ENCODE measurements at places on chromosomes 3 and 15.

GRCh38 chr3:186024210-186024609, 84.7 kb downstream of the ETV5 start:
- DNase-seq = no peak

- no peak for DNase-seq
Measured at GRCh38 chr3:106699122-106699521, 678.1 kb upstream of the CCDC54 start.

DNA sequence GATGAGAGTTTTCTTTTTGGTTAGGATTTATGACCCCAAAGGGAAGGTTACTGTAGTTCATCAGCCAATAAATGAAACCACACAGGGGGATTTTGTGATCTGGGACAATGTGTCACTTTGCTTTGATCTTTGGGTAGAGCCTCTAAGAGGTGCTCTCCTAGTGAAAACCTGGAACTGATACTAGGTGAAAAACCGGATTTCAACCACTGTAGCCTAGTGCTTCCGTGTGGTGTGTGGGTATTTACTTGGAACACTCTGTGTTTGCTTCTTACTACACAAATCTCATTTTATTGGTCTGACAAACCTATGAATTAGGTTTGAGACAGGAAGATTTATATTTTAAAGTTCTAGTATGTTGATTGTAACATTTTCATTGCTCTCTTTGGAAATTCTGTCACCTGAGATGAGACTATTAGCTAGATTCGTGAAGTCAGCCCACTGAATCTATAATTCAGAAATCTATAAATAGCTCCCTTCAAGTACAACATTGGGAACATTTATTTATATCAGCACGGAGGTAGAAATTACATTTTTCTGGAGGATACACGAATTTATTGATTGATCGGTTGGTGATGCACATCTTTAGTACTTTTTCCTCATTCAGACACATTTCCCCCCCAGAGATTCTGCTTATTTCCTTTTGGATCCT, 119.8 kb downstream of the AKAP13 start:
- no peak for DNase-seq

- no peak for DNase-seq
Measured at GRCh38 chr3:110685630-110686029, 386.0 kb upstream of the NECTIN3 start.

DNA sequence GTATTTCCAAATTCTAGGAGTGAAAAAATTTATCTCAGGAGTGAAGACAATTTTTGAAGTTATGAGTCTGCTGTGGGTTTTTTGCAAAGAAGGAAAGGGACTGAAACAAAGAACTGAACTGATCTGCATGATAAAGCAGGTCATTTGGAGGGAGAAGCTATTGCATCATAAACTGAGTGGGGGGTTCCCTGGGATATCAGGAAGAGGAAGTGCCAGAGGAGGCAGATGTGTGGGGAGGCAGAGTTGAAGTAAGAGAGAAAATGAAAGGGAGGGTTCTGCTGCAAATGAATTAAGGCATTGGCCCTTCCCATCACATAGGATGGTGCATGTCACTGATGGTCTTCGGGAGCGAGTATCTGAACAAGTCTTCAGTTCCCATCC, 379.2 kb downstream of the VPS13C start:
- no peak for DNase-seq

GRCh38 chr3:152742368-152743347, 92.3 kb upstream of the P2RY1 start:
- DNase-seq = no peak

GRCh38 chr3:68988740-68989139, 24.7 kb downstream of the EOGT start:
- no peak for DNase-seq

- no peak for DNase-seq
Measured at GRCh38 chr3:137582484-137582883, 181.6 kb upstream of the SOX14 start.

DNA sequence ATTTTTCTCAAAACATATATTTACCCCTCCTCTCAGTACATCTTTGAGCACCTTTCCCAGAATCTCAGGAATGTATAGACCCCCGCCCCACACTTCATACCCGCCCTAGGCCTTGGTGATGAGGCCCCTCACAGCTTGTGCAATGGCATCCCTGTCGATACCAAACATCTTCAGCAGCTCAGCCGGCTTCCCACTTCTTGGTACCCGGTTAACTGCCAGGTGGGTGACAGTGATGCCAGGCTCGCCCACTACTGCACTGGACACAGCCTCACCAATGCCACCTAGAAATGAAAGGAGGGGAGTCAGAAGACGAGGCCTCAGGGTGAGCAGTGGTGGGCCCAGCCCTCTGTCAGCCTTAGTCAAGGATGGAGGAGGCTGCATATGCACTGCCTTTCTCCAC, 30.2 kb downstream of the TKT start:
- no peak for DNase-seq

DNA sequence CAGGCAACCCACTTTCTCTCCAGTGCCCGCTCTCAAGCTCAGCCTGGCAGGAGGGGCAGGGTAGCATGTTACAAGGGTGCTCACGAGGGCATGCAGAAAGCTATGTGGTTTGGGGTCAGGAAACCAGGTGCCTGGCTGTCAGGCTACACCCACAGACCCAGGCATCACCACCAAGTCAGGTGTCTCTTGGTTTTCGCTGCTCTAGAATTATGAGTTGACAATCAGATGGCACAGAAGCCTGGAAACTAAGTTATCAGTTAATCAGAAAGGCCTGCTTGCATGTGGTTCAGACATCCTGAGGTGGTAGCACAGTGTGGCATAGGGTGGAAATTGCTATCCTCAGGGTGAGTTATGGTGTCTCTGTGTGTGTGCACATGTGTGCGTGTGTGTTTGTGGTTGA, 16.2 kb upstream of the CCR9 start:
- peak; percentile 77 for DNase-seq

DNA sequence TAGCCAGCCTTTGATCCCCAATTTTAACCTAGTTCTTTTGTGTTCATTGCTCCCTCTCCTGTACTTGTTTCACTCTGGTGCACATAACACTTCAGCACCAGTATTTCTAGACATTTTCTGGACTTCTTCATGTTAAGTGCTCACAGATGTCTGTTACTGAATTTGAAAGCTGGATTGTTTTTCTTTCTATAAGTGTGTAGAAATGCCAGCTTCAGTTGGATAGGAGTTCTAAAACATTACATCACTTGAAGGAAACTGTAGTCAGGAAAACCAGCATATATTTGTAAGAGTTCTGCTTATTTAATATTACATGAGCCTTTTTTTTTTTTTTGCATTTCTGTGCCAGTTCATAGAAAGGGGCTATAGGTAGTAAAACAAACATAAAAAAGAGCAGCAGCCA, 21.6 kb downstream of the QTRT2 start:
- no peak for DNase-seq

- no peak for DNase-seq
Measured at GRCh38 chr15:75736256-75736655, 23.6 kb upstream of the CSPG4 start.

DNA sequence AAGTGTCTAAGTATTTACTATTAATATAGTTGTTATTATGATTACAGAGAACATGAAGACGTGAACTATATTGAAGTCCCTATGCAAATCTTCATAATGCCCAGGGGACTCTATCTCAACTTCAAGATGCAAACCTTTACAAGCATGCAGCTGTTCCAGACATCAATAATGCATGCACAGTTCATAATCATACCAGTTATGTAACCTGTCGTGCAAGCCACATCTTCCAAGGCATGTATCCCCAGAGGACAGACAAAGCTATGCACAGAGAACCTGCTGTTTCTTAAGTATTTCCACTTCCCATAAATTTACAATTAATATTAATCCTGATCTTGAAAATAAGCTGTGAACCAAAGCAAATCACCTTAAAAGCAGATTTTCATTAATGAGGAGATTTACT, 534.1 kb downstream of the TUSC7 start:
- no peak for DNase-seq

DNA sequence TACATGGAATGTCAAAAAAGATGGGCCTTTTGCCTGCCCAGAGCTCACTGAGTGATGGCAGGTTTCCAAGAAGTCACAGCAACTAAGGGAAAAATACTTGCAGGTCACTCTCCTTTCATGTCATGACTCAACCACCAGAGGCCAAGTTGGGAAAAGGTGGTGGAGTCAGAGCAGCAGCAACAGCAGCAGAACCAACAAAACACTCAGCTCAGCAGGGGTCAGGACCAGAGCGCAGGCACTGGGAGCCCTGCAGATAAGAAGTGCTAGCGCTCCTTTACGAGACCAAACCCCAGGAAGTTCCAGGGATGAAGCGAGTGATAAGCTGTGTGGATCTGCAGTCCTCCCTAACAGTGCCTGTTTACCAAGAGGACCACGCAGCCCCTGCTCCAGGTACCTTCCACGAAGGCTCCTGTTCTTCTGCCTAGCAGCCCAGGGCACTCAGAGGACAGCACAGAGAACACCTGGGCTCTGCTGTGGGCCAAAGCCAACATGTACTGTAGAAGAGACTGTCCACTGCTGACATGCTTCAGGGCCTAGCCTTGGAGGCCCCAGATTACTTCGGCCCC, 26.0 kb downstream of the POC1A start:
- no peak for DNase-seq

- DNase-seq = no peak
Measured at GRCh38 chr3:97958396-97958795, 13.8 kb downstream of the RIOX2 start.

- DNase-seq = no peak
Measured at GRCh38 chr3:56375654-56376053, 92.6 kb downstream of the ERC2 start.

DNA sequence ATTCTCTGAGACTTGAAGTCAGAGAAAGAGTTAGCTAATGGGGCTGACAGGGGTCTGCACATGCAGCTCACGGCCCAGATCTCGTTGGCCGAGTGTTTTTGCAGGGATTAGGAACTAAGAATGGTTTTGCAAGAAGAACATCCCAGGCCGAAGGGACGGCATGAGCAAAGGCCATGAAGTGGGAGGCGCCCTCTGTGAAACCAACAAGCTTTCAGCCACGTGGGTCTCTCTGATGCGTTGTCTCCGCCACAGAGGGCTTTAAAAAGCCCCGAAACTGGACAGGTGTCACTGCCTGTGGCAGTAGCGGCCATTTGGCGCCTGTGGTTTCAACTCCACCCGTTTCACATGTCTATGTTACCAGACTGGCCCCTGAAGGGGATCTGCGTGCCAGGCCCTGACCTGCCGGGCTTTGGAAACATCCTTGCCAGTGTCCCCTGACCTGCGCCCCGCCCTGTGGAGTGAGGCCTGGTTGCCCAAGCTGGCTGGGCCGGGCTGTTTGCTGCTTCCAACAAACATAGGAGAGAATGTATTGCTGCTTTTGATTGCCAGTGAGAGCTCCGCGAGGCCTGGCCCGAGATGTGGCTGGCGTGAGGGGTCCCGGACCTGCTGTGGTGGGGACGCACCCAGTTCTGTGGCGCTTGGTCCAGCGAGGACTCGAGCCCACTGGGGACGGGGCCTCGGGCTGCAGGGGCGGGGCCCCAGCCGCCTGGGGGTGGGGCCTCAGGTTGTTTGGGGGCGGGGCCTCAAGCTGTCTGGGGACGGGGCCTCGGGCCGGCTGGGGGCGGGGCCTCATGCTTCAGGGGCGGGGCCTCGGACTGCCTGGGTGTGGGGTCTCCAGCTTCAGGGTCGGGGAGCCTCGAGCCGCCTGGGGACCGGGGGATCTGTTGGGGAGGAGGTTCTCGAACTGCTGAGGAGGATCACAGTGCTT, 30.4 kb downstream of the GOLGA6L2 start:
- no peak for DNase-seq

- DNase-seq = no peak
Measured at GRCh38 chr3:88991496-88991895, 115.9 kb upstream of the EPHA3 start.

DNA sequence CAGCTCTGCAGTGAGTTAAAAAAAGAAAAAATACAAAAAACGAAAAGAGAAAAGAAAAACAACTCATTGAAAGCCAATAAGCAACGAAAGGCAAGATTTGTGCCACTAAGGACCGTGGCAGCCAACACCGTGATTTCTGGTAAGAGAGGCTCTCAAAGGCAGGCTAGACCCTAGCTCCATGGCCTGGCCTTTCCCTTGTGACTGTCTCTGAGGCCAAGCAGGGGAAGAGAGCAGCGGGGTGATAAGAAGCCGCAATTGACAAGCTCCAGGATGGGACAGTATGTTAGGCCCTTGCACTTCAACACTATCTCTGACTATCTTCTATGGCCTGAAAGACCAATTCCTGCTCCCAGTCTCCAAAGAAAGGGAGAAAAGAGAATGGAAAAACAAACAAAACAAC, 12.4 kb downstream of the APOD start:
- no peak for DNase-seq

GRCh38 chr15:42457445-42458442, 33.2 kb downstream of the ZNF106 start:
- DNase-seq = no peak

DNA sequence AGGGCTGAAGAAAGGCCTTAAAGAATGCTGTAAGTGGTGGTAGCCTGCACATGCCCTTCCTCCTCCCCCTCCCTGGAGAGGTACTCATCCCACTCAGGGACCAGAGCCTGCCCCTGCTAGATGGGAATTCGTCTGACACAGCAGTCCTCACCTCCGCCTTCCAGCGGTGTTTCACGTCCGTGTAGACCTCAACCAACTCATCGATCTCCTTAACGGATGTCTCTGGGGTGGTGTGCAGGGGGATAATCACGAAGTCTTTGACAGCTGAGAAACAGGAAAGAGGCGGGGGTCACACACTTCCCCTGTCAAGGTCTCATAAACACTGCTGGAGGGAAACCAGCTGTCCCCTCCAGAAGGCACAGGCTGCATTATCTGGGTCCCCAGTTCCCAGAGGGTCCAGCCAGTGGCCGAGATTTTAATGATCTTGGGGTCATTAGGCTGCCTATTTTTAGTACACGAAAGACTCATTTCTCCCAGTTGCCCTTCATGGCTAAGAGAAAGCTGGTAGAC, 9.9 kb downstream of the DNASE1L3 start:
- DNase-seq = no peak

- no peak for DNase-seq
Measured at GRCh38 chr15:69787791-69788190, 309.9 kb downstream of the TLE3 start.

GRCh38 chr3:178646186-178646862, 110.1 kb downstream of the KCNMB2 start:
- DNase-seq = no peak

GRCh38 chr15:96200357-96200967, 130.0 kb upstream of the NR2F2 start:
- no peak for DNase-seq

- DNase-seq = peak; percentile 69
Measured at GRCh38 chr15:43769584-43770228, 7.1 kb downstream of the ELL3 start.

DNA sequence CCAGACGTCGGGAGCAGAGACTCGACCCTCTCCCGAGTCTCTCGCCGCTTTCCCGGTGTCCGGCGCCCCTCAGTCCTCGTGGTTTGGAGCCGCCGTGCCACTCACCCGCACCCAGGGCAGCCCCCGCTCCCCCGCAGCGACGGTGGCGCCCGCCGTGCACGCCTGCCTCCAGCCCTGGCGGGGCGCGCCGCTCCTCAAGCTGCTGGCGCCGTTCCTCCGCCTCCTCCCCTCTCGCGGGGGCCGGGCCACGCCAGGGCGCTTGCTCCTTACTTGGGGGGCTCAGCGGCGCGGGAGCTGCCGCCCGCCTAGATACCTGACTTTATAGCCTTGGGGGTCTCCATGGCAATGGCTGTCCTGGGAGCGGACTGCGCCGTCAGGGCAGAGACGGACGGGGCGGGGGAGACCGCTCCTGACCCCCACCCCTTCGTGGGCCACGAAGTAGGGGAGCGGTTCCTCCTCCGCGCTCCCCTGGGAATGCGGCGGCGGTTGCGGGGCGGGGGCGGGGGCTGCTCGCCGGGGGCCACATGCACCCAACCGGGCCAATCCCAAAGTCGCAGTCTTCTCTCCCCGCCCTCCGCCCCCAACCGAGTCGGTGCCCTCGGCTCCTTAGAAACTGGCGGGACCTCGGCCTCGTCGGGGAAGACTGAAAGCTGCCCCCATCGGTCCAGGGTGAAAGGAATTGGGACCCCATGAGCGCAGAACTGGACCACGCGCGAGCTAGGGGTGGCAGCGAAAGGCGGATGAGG, at the start of gene ANKRD63:
Gene ANKRD63, minus strand, starts transcription at position 196 of the 746 bp plus-strand sequence. CDS start 478 bp downstream, outside the sequence.
- peak; percentile 29 for DNase-seq
